ENCODE measurements at places on chromosomes 2 and 18.
A peak's percentile ranks its signal among the peaks of the same experiment; 100 is the strongest.

DNA sequence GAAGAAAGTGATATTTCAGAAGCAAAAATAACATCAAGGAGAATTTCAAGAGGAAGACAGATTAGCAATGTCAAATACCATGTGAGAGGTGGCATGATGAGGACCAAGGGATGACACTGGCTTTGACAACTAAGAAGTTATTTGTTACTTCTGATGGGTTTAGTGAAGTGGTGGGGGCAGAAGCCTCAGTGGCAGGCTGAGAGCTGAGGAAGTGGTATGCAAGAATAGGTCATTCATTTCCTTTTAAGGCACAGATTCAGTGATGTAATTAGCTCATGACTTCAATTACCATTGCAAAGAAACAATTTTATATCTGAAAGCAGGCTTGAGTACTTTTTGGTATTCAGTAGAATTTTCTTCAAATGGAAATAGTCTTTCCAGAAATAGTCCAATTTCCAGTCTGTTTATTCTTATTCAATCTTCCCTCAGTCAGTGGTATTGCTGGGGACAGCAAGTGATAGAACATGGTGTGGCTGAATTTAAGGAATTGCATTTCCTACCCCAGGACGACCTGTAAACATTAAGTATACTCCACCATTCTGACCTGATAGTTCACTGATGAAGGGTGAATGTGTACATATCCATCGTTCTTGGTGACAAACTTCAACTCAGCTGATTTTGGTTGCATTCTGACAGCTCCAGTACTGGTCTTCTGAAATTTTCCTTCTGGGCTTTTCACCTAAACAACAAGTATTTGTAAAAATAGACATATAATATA lies 28.2 kb downstream of the GEMIN6 start:
- DNase-seq: no peak

- peak; percentile 46 for DNase-seq
These were observed 27.9 kb upstream of the PTMA start for GRCh38 chr2:231680285-231680991.

DNA sequence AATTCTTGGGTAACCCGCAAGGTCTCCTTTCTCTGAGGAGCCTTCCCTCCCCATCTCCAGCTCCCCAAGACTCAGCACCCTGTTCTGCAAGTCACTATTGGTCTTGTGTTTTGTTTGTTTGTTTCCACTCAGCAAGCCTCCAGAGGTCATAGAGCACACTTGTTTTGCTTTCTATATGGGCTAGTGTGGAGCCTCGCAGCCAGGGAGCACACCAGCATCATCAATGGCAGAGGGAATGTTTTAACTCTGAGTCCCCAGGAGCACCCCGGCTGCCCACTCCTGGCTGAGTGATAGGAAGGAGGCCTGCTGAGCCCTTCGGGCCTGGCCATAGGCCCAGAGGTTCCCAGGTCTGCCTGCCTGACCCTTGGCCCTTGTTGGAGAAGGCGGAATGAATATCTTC lies 36.6 kb downstream of the GLI2 start:
- peak; percentile 88 for DNase-seq

DNA sequence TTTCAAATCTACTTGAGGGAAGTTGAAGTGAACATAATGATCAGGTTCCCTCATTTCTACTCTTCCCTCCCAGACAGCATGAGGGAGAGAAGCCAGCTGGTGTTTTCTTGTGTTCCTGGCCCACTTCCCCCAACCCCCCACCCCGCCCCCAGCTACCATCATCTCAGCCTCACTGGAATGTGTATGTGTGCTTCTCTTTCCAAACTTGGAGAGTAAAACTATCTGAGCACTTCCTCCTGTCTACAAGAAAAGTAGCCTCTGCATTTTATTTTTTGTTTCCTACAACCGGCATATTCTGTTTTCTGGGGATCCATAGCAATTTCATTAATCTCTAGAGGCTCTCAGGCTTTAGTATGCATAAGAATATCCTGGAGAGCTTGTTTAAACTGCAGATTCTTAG lies 53.6 kb upstream of the GRHL1 start:
- peak; percentile 24 for DNase-seq

GRCh38 chr2:120780402-120780801 lies 44.7 kb downstream of the GLI2 start:
- peak; percentile 54 for DNase-seq

GRCh38 chr2:19542796-19543662 lies 184.6 kb upstream of the OSR1 start:
- DNase-seq: no peak

DNA sequence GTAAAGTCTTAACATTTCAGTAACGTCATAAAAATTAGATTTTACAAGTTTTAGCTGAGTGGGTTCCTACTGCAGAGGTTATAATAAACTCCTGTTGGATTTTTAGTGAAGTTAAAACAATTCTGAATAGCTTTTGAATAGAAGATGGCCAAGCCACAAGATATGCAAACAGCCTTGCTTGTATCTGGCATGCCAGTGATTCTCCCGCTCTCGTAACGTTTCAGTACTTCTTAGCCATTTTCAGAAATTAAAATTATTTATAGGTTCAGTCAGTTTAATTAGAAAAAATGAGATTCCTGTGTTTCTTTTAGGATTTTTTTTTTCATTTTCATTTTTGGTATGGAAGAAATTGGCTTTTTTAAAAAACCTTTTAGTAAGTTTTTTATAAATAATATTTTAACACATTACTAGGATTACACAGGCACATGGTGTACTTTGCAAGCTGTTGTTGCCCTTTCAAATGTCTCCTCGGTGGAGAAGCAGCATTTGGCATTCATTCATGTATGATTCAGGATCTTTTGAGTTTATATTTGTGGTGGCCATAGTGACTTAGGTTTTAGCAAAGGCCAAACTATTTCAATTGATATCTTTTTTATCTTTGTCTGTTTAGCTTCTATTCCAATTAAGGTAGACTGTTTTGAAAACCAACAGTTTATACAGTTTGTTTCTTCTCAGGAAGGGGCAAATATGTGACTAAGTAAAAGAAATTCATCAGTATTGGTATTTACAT lies 30.6 kb upstream of the RND3 start:
- DNase-seq: peak; percentile 66

DNA sequence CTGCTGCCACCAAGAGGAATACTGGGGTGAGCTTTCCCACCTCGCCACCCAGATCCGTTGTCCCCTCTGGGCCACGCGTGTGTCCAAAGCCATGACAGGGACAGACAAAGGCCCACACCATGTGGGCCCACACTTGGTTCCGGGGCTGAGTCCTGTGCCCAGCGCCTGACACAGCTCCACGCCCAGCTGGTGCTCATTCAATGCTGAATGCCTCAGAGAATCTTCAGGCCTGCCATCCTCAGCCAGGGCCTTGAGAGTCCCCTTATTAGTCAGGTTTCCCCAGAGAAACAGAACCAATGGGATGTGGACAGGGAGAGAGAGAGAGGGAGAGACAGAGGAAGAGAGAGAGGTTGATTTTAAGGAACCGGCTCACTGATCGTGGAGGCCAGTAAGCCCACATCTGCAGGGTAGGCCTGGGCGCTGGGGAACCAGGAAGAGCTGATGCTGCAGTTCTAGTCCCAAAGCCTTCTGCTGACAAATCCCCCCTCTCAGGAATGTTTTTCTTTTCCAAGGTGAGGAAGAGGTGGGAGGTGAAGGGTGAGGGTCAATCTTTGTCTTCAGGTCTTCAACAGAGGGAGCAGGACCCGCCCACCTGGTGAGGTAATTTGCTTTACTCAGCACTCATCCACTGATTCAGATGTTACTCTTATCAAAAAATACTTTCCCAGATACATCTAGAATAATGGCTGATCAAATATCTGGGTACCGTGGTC lies 10.2 kb upstream of the SPATA3 start:
- DNase-seq: no peak

- DNase-seq: no peak
These were observed 179.7 kb downstream of the FAM210A start for GRCh38 chr18:13546638-13547037.

GRCh38 chr2:67208887-67209500 lies 188.1 kb upstream of the ETAA1 start:
- no peak for DNase-seq

DNA sequence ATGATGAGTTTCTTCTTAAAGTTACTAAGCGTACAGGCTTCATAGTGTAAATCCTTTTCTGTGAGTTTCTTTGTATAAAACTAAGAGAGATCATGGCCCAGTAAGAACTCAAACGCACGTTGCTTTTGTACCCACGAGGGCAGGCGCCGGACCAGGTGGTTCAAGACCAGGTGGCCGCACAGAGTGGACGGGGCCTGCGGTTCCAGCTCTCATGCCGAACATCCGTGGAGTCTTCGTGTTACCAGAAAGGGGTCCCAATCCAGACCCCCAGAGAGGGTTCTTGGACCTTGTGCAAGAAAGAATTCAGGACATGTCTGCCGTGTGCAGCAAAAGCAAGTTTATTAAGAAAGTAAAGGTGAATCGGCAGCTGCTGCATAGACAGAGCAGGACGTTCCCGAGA lies 53.0 kb downstream of the KCNG2 start:
- DNase-seq: no peak

DNA sequence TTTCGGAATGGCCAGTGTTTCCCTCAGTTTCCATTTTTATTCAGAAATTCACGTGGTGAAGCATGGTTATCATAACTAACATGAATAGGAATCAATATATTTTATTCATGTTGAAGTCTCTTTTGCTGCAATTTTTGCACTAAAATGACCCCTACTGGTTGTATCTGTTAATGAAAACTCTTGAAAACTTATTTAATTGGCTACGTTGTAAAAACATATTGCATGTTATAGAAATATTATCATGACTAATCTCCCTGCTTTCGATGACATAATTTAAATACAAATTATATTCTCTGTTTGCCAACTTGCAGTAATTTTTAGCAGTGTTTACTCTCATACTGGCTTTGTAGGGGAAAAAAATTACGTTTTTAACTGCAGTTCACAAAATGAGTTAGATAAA lies 3.5 kb downstream of the CRIM1 start:
- no peak for DNase-seq

DNA sequence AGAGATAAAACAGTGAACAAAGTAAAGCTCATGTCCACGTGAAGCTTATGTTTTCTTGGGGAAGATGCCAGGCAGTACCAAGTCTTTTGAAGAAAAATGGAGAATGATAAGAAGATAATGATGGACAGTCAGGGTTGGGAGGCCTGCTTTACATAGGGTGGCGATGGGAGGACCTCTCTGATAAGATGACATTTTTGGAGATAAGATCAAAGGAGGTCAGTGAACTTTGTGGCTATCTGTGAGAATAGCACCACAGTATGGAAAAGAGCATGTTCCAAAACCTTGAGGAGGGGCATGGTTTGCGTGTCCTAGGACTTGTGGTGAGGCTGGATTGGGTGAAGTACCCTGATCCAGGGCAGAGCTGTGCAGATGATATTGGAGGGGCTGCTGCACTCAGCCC lies 461.7 kb upstream of the NRP2 start:
- no peak for DNase-seq

DNA sequence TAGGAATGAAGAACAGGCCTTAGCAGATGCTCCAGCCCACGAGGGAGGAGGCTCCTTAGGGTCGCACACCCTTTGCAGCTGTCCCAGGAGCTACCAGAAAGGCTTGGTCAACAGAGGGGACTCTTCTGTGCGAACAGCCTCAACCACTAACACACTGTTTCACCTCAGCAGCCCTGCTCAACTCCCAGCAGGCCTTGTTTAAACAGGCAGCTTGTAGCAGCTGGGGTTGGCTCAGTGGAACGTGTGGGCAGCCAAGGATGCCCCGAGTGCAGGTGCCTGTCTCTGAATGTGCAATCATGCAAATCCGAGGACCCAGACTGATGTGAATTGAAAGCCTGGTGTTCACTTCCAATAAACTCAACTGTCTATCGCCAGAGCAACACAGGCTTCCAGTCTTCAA lies 88.7 kb upstream of the CXCR4 start:
- DNase-seq: no peak

GRCh38 chr2:59025157-59025757 lies 784.1 kb upstream of the FANCL start:
- DNase-seq: peak; percentile 22

DNA sequence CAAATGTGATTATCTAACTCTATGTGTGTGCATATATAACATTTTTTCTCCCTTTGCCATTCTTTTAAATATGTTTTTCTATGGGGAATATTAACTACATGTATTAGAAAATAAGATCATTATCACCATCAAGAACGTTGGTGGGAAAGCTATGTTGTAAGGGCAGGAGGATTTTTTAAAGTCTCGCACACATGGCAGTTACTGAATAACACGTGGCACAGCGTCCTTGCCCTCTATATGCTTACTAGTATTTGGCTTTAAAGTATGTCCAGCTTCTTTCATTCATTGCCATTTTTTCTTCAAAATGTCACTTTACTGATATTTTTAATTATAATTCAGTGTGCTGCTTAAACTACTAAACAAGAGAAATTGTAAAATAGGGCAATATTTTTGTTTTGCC lies 944.3 kb downstream of the SOCS6 start:
- no peak for DNase-seq

GRCh38 chr18:80202264-80202998 lies 44.9 kb downstream of the PARD6G start:
- DNase-seq: no peak

DNA sequence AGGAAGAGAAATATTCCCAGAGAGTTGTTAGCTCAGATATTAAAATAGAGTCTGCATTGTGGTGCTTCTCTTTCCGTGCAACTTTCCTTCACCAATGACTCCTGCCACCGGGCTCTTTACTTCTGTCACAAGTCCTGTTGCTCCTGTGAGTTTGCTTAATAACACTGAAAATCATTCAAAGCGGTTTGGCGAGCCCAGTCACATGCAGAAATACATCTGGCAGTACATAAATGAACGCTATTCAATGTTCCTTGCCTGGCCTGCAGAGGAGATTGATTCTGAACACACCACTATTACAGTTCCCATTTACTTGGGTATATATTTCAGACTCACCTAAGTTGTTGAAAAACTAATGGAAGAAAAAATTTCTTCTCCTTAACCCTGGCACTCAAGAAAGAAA lies 276.6 kb downstream of the ZNF521 start:
- DNase-seq: no peak

- DNase-seq: no peak
These were observed 147.4 kb downstream of the SOX11 start for GRCh38 chr2:5839550-5839949.

GRCh38 chr18:44119607-44120006 lies 561.1 kb upstream of the SETBP1 start:
- peak; percentile 5 for DNase-seq

DNA sequence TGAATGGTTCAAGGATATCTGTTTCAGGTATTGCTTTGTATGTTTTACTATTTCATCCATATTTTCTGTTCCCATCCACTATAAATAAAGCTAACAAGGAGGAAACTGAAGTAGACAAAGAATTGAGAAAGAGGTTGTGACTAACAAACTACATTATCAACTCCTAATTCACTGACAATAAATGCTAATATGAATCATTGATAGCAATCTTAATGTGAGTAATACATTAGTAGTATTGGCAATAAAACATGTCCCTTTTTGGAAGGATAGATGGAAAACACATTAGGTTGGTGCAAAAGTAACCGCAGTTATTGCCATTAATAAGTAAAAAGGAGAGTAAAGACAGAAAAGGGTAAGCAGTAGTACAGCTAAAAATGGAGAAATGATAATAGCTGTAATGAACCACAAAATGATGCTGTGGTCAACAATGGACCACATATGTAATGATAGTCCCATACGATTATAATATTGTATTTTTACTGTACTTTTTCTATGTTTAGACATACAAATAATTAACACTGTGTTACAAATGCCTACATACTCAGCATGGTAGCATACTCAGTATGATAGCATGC lies 104.7 kb downstream of the THADA start:
- DNase-seq: no peak

- no peak for DNase-seq
These were observed 45.5 kb upstream of the NAB1 start for GRCh38 chr2:190603374-190603773.
